NCI-H82 (cell line): ENCODE measurements at places on chromosomes 6 and 20.

DNA sequence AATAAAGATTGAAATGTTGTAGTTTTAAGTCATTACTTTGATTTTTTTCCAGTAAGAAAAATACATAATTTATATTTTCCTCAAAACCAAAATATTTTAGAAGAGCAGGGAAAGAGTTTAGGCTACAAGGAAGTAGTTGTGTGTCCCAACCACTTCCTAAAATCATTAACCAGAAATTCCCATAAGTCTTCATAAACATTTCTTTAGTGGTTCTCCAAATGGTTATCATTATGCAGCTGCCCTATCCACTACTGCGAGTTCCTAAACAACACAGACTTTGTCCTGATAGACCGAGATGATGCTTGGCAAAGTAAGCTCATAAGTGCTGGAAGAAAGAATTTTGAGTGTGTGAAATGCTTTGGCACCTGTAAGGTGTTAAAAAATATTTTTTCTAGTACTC is 93.6 kb downstream of the ARMC2 start:
- no peak for DNase-seq

DNA sequence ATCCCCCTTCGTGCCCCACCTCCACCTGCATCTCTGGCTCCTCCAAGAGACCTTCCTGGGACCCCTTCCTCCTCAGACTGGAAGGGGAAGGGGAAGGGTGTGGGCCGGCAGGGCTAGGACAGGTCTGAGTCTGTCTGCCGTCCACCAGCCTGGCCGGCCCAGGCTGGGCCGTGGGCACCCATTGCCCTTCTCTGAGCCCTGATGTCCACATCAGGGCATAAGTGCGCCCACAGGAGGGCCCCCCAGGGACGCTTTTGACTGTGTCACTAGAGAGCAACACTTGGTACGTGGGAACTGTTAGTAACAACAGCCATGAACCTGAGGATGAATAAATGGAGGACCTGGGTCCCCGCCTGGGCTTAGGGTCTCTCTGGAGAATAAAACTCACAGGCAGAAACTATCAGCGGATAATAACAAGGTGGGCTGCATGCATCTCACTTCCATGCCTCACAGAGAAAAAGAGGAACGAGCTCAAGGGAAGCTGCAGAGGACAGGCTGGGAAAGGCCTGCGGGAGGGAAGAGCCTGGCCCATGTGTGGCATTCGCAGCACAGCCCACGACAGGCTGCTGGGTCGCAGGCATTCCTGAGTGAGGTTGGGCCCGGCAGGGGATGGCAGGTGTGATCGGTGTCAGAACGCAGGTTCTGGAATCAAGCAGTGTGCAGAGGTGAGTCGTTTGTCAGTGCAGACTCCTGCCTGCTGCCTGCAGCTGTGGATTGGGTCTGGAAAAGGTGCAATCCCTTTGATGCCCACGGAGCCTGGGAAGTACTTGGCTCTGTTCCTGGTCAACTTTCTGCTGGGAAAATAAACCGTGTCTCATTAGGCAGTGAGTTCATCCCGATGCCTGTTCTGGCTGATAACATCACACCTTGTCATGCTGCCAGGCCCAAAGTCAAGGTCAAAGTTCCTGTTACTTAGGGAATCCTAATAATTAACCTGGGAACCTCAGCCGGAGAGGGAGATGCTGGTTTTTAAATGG is 60.9 kb downstream of the BCAS4 start:
- no peak for DNase-seq

GRCh38 chr6:1735239-1735803 is 125.6 kb downstream of the FOXC1 start:
- DNase-seq = no peak

GRCh38 chr6:14191761-14192160 is 74.2 kb downstream of the CD83 start:
- no peak for DNase-seq

DNA sequence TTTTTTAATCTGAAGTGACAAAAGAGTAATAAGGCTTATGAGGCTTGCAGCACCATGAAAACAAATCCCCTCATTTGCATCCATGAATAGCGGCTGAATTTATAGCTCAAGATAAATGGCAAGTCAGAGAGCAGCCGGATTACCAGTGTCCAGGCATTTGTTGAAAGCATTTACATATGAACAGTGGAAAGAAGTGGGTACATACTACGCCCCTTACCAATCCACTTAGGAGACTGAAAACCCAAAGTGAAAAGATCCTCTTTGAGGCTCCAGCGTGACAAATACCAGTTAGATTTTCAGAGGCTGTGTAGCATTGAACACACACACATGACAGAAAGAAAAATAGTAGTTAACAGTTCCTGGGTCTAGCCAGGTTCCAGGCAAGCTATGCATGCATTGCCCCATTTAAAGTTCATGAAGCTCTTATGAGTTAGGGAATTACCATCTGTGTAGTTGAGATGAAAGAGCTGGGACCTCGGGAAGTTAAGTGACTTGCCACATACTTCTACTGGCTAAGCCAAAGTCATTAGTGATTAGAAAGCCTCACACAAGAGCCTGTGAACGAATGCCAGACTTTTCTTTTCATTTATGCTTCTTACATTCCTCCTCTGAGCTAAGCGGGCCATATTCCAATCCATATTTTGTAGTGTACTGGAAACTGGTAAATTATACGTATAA is 28.3 kb upstream of the NHSL1 start:
- DNase-seq = peak; percentile 73

DNA sequence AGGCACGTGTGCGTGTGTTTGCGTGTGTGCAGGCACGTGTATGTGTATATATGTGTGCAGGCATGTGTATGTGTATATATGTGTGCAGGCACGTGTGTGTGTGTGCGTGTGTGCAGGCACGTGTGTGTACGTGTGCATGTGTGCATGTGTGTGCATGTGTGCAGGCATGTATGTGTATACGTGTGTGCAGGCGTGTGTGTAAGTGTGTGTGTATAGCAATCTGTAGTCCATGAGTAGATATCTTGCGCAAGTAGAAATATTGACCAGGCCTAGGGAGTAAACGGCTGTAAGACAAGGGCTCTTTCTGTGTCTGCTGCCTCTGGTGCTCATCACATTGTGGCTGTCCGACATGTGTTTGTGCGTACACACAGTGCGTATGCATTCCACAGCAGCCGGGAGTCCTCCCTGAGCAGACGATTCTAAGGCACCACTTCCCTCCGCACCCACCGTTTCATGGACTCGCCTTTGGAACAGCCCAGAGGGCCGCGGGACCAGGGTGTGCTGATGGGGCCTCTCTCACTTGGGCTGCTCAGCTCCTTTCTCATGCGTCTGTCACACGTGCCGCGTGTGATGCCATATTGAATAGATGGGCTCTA is 167.6 kb downstream of the ERMARD start:
- DNase-seq = no peak

DNA sequence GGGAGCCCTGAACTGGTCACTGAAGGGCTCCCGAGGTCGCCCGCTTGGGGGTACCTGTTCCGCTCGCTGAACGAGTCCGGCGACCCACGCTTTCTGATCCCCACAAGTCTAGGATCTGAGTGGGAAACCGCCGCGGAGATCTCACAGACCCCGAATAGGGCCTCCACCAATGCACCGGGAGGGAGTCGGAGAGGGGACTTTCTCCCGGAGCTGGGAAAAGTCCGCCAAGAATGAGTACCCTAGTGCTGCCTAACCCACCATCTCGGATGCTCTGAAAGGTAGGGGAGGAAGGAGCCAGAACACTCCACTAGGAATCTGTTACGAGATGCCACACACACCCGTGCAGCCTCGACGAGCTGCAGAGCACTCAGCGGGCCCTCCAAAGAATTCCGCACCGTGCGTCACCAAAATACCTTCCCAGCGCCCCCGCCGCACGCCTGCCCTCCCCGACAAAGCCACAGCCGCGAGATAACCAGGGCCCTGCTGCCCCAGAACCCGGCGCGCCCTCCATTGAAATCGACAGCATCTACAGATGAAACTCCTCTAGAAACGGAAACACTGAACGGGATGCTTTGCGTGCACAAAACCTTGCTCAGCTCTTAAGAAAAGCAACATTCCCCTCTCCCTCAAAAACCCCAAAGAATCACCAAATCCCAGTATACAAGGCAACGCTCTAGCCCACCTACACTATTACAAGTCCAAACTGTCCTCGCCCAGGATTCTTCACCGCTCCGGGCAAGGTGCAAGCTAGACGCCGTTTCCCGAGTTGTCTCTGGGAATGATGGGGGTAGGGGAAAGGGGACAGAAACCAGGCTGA is 686 bp downstream of the COL12A1 start:
- no peak for DNase-seq

GRCh38 chr6:4186385-4186784 is 51.0 kb upstream of the ECI2 start:
- no peak for DNase-seq

- no peak for DNase-seq
Measured at GRCh38 chr20:15220778-15221565, 883.6 kb upstream of the FLRT3 start.

DNA sequence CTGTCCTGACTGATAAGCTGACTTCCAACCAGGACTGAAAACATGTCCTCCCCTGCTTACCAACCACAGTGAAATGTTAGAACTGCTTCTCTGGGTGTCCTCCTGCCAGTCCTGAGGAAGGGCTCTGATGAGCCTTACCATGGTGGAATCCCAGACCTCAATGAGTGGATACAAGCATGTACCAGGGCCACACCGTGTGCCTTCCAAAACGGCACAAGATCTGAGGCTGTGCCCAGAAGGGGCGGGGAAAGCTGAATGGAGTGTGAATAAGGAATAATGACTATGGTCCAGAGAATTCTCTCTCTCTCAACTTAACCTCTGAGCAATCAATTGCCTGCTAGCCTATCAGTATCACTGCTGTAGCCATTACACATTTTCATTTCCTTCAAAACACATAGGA is 51.7 kb downstream of the PDE10A start:
- no peak for DNase-seq

- peak; percentile 29 for DNase-seq
Measured at GRCh38 chr6:133891149-133891926, 2.4 kb downstream of the TCF21 start.

DNA sequence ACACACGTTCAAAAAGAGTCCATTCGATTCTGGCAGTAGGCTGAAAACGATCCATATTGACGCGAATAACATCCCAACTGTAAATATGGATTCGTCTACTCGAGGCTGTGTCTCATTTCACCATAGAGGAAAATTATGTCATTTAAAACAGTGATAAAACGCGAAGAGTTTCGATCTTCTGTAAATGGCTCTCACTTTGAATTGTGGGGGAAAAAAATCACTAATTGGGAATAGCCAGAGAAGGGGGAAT is 845 bp upstream of the MARCKS start:
- no peak for DNase-seq

GRCh38 chr6:163960128-163960527 is 545.6 kb downstream of the QKI start:
- peak; percentile 47 for DNase-seq

GRCh38 chr20:39795401-39796272 is 833.5 kb downstream of the DHX35 start:
- no peak for DNase-seq

- DNase-seq = no peak
Measured at GRCh38 chr6:137171824-137172733, 1.4 kb downstream of the IL22RA2 start.

DNA sequence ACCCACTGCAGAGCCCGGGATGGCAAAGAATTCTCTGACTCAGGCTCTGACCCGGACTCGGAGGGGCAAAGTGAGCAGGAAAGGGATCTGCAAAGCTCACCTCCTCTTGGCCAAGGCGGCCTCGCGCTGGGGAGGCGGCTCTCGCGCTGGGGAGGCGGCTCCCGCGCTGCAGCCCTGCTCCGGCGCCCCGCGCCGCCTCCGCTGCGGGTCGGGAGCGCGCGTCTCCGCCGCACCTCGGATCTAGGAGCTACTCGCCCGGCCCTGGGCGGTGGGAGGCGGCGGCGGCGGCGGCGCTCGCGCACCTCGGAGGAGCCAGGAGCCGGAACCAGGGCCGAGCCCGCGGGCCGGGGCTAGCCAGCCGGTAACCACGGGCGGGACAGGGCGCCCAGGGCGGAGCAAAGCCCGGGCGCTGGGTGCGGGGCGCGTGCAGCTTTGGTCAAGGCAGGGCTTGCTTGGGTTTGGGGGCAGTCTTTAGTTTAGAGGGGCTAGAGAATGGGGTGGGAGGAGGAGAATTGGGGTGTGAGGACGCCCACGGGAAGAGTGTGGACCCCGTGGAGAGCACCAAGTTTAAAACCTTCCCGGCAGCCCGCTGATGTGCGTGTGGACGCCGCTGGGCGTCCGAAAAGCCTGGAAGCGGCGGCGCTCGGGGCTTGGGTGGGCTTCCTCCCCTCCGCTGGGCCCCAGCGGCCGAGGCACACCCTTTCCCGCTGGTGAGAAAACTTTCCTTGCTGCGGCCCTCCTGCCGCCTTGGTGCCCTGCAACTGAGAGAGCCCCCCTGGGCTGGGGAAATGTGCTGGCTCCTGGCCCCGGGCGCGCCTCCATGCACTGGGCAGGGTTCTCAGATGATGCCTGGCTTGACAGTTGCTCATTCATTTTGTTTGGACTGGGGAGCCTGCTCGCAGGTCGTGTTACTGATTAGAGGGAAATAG is at the start of gene MRAP2:
MRAP2 (plus strand) TSS at position 250 of the 929 bp plus-strand sequence. CDS start 21,547 bp downstream, outside the sequence.
- DNase-seq = peak; percentile 32

DNA sequence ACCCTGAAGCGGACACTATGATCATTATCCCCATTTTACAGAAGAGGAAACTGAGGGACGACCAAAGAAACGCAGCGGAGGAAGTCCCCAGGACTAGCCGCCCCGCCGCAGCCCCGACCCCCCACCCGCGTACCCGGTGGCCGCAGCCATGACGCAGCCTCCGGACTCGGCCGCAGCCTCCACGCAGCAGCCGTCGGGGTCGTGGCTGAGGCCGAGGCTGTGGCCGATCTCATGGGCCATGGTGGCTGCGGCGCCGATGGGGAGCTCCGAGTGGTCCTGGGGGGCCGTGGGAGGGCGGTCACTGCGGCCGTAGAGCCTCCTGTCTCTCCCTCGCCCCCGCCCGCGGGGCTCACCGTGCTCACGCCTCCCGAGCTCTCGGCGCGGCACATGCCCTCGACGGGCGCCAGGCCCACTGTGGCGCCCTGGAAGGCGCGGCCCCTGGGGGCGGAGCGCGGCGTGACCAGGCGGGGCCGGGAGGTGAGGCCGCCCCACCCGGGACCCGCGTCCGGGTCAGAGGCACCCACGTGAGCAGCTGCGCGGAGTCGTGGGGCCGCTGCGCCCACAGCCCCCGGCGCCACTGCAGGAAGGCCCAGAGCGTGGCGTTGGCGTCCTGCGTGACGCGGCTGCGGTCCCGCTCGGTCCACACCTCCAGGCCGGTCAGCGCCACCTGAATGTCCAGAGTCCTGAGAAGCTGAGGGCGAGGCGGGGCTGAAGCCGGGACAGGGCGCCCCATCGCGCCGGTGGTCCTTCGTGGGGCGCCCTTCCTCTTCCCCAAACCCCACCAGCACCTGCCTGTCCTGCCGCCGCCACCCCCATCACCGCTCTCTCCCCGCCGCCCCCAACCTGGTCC is 8.4 kb downstream of the ADAM33 start:
- DNase-seq = no peak

DNA sequence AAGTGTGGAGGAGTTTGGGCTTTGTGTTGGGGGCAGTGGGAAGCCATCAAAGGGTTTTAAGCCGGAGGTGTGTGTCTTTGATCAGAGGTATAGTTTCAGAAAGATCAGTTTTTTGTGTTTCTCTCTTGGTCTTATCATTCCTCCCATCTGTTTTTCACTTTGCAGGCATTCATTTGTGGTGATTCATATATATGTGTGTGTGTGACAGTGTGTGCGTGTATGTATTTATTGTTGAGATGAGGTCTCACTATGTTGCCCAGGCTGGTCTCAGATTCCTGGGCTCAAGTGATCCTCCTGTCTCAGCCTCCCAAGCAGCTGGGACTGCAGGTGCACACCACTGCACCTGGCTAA is 11.1 kb upstream of the SERINC3 start:
- no peak for DNase-seq

- no peak for DNase-seq
Measured at GRCh38 chr6:149094156-149094555, 223.4 kb upstream of the TAB2 start.
